H7 (cell line): ENCODE measurements at places on chromosomes 6 and 20.

- DNase-seq = peak; percentile 85
These were observed 10.7 kb downstream of the DLL1 start for GRCh38 chr6:170279977-170280688.

- DNase-seq = no peak
These were observed 240.2 kb downstream of the KHDC1L start for GRCh38 chr6:72984981-72985665.

- no peak for DNase-seq
These were observed 38.9 kb upstream of the SMIM8 start for GRCh38 chr6:87283461-87283860.

DNA sequence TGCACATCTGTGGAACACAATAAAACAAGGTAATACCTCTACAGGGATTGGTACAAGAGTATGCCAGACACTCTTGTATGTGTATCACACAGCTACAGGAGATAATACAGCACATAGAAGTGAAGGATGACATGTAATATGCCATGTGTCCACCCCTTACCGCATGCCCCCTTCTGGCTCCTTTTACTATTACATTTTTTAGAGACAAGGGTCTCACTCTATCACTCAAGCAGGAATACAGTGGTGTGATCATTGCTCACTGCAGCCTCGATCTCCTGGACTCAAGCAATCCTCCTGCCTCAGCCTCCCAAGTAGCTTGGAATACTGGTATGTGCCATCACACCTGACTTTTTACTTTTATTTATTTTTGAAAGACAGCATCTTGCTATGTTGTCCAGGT, 4.2 kb upstream of the NCR3 start:
- peak; percentile 48 for DNase-seq

DNA sequence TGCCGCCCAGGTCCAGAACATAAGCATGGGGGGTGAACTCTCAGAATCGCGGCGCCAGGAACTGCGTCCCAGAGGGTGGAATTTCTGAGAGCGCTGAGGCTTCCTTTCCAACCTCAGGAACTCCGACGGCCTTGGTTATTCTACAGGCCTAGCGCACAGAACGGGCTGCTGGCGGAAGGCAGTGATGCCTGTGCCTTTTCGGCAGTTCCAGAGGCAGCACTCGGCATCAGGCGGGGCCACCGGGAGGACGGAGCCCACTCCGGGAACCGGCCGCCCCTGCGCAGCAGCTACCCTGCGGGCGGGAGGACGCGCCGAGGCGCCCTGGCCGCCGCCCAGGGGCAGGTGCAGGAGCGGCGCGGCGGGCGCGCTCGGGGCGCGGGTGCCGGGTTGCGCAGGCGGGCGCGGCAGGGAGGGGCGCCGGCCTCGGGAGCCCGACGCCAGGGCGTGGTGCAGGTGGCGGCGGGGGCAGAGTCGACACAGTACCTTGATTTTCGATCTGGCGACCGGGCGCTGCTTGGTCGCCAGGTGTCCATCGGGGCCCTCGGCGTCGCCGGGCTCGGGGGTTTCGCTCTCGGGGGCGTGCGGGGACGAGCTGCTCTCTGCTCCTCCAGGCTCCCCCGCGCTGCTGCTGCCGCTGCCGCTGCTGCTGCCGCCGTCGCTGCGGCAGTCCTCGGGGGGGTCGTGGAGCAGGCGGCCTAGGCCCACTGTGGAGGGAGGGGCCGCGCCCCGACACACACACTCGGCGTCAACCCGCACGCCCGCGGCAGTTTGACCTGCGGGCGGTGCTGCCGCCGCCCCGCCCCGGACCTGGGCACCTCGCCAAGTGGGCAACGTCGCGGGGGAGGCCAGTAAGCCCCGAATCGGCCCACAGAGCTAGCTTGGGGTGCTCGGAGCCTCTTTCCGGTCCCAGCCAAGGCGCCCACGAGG, 1.3 kb downstream of the OVOL2 start:
- DNase-seq = peak; percentile 86

- DNase-seq = no peak
These were observed 97.2 kb downstream of the HFE start for GRCh38 chr6:26184367-26184891.

DNA sequence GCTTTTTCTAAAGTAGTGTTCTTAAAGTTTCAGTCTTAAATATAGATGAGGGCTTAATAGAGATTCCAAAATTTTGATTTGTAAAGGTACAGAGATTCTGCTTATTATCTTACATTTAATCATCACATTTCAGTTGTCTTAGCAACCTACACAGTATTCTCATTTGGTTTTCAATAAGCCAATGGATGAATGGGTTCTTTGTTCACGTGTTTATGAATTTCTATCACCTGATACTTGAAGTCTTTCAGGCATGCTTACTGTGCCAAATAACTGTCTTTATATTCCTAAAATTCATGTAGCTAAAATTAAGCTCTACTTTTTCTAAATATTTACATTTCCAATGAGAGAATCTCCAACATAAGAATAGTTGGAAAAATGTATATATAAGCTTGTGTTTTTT, 152.7 kb downstream of the EYA4 start:
- no peak for DNase-seq

GRCh38 chr6:37480118-37480736, 19.5 kb downstream of the CCDC167 start:
- DNase-seq = no peak

DNA sequence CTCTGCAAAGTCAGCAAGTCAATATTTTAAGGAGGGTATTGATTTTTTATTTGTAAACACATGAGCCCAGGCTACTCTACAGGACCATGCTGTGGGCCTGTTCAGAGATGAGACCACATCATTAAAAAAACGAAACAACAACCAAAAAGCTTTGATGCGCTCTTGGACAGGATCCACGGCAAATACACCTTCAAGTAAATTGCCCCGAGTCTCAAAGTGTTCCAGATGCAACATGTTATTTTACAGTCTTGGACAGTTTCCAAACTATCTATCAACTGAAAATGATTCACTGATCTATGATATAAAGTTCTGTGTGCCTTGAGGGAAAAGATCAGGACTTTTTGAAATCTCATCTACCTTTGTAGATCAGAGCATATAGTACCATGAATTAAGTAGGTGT, 25.8 kb upstream of the CARMIL1 start:
- DNase-seq = no peak

DNA sequence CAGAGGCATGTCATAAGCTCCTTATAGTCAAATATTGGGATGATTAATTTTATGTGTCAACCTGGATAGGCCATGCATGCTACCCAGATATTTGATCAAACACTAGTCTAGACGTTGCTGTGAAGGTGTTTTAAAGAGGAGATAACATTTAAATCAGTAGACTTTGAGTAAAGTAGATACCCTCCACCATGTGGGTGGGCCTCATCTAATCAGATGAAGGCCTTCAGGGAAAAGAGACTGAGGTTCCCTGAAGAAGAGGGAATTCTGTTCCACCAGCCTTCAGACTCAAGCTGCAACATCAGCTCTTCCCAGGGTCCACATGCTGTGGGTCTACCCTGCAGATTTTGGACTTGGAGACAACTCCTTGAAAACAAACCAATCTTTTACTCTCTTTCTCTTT, 11.4 kb upstream of the NEDD9 start:
- no peak for DNase-seq

DNA sequence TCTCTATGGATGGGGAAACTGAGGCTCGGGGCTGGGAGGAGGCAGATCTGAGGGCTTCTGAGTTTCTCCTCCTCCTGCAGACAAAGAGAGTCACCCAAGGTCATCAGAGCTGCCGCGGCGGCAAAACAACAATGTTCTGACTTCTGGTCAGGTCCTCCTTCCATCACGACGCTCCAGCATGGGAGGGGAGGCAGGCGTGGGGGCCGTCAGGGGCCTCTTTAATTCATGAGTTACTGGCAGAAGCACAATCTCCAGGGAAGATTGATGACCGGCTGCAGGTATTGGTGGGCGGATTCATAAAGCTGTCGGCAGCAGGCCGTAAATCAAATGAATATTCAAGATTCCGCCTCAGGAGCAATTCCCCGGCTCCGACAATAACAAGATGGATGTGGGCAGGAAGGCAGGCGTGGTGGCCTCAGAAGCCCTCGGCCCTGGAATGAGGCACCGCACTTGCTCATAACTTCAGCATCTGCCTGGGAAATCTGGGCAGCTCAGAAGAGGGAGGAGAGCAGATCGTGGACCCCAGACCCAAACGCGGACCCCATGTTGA, 19.1 kb downstream of the PCK1 start:
- DNase-seq = no peak

GRCh38 chr6:70246118-70246517, 56.8 kb downstream of the COL9A1 start:
- DNase-seq = no peak

GRCh38 chr6:165985806-165986299, 181.8 kb downstream of the TBXT start:
- peak; percentile 50 for DNase-seq

DNA sequence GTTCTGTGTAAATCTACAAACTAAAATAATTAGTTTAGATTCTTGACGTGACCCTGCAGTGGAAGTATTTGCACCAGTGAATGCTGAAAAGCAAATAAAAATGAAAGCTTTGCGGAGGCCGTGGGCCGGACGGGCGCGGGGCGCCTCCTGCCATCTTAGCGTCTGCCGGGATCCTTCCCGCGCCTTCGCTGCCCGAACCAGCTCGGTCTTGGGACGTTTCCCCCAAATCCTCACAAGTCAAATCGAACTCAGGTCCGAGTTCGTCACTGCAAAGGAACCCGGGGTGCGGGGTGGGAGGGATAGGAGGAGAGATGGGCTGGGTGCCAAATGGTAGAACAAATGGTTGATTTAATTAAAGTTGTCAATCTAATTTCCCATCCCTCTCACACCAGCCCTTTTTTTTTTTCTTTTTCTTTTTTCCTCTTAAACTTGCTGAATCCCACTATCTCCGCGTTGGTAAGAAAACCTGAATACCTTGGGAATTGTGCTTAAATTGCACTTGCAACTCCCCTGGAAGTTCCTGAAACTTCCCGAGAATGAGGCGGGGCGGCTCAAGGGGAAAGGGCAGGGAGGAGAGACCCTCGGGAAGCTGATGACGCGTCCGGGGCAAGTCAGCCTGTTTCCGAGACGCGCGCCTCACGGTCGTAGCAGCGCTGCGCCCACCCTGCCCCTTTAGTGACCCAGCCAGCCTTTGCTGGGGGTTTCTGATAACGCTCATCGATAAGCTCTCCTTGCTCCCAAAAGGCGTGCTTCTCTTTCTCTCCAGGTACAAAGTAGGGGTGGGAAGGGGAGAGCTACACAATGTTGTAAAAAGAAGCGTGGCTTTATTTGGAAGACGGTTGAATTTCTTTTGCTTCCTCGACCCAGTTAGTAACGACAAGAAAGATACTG, 1.8 kb downstream of the GJA1 start:
- DNase-seq = peak; percentile 60

DNA sequence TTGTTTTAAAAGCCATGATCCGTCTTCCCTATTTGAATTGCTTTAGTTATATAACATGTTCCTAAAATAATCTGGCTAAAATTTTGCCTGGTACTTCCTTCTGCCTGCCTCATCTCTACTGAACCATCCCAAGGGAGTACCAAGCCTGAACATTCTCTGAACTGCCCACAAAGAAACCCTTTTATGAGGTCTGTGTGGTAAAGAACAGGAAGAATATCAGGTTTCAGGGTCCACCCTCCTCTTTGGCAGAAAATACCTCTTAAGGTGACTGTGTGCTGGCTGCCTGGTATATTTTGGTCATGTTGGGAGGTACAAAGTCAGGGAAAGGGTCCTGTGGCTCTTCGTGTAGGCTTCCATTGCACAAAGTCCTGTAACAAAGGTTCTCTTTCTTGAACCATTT, 574.1 kb upstream of the CHD6 start:
- DNase-seq = no peak

GRCh38 chr6:136508725-136509392, 41.4 kb downstream of the MAP7 start:
- no peak for DNase-seq

- no peak for DNase-seq
These were observed 148.9 kb downstream of the CEBPB start for GRCh38 chr20:50339466-50339901.

DNA sequence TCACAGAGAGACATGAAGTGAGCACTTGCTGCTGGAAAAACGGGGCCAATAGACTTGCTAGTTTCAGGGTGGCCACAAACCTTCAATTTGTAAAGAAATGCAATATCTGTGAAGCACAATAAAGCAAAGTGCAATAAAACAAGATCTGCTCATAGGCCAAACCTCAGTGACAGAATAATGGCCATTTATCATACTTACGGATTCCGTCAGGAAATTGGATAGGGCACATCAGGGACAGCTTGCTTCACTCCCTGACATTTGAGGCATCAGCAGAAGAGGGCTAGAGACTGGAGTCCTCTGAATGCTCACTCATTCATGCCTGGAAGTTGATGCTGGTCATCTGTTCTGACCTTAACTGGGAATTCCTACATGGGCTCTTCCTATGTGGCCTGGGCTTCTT, 165.5 kb upstream of the OPRM1 start:
- DNase-seq = no peak

GRCh38 chr6:129498950-129499842, 210.8 kb downstream of the ARHGAP18 start:
- DNase-seq = peak; percentile 10
